ENCODE measurements at places on chromosomes 11 and 22.

DNA sequence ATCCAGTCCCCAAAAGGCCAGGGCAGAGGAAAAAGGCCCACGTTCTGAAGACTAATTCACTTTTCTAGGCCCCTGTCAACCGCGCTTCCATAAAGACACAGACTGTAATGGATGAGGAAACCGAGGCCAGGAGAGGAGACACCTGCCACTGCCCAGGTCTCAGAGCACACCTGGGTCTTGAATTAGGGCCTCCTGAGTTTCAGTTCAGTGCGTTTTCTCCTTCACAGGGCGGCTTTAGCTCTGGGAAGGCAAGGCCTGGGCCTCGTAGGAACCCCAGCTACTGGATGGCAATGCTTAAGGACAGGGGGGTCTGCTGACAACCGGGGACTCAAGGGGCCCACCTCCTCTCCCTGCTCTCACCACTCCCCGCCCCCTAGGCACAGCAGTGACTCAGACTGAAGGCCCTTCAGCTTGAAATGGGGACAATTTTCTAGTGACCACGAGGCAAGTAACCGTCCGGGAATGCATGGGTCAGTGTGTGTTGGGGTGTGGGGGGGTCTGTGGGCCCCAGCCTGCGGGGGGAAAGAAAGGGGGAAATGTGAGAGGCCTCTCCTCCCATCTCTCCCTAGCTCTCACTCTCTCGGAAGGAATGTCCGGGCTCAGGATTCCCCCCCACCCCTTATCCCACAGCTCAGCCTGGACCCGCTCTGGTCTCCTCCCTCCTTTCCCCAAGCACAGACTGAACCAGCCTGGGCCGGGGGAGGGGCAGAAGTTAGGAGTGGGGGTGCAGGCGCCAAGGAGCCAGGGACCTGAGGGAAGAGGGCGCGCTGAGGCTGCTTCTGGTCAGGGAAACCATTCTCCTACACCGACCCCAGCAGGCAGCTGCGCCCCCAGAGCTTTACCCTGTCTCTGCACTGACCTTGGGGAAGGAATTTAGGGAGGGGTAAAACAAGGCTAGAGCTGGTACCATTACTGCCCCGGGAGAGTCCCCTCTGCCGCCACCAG lies 17.2 kb downstream of the CREB3L1 start:
- DNase-seq = no peak

DNA sequence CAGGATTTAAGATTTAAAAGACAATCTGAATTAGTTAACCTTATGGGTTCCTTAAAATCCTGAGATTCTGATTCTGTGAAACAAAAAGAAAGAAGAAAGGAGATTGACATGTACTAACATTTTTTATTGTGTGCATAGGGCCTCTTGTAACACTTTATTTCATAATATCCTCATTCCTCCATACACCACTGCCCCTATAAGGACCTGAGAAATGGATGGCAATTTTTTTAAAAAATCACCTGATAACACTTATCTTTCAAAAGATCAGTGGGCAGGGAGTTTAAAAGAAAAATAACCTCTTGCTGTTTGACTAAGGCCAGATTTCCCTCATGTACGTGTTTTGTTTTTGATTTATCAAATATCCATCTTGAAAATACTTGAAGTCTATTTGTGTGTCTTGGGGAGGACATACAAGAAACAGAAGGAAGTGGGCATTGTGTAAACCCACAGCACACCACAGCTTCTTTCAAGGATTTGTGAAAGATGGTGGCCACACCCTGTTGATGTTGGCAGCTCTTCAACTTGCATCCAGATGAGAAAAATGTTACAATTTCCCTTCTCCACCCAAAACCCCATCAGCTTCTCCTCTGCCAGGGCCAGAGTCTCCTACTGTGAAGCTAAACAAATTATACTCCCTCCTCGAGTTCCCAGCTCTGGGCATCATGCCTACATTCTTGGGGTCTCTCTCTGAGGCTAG lies 35.0 kb upstream of the MPEG1 start:
- no peak for DNase-seq

GRCh38 chr11:109192864-109193263 lies 229.1 kb upstream of the C11orf87 start:
- no peak for DNase-seq

DNA sequence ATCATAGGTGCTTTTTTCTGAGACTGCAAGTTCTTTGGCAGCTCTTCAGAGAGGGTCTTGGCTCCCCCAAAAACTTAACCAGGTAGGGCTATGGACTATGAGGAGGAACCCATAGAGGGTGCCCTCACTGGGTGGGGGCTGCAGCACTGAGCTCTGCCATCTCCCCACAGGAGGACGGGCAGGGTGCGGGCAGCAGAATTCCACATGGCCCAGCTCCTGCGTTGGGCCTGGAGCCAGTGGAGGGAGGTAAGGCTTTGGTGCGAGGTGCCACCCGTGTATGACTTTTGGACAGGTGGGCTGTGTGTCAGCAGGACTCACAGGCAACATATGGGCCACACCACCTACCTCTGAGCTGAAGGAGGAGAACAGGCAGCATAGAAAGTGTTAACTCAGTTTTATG lies 58.4 kb downstream of the PISD start:
- DNase-seq = no peak

GRCh38 chr11:73969091-73969490 lies 13.6 kb downstream of the UCP2 start:
- no peak for DNase-seq

GRCh38 chr11:134288486-134288885 lies 12.3 kb downstream of the GLB1L3 start:
- no peak for DNase-seq

DNA sequence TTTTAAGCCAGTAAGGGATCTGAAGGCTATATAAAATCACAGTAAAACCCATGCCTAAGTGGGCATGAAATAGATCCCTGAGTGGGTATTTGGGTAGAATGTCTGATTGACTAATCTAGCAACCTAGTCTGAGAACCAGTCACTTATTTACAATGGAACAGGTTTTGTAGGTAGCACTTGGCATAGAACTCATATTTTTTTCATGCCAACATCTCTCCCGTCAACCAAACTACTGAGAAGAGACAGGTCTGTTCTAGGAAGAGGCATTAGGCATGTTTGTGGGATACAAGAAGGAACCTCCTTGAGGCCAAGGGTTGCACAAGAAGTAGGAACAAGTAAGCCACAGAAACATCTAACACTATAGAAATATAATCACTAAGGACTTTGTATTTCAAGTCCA lies 840.4 kb upstream of the TENM4 start:
- DNase-seq = no peak

DNA sequence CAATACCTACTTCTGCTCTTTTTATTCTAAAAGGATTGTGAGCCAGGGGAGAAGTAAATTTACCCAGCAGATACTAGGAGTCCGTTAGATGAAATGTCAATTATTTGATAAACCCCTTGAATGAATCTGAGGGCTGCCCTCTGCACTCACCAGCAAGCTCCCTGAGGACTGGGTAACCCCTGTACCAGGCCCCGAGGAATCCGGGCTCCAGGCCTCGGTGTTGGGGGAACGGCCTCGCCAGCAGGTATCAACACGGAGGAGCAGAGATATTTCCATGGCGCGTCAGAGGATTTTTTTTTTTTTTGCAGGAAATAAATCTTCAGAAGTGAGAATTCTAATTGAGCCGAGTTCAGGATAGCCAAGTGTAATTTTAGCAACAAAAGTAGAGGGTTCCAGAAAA lies 1408.8 kb downstream of the BRD1 start:
- DNase-seq = no peak

- no peak for DNase-seq
These were observed 2.5 kb downstream of the NNMT start for GRCh38 chr11:114298710-114299109.

DNA sequence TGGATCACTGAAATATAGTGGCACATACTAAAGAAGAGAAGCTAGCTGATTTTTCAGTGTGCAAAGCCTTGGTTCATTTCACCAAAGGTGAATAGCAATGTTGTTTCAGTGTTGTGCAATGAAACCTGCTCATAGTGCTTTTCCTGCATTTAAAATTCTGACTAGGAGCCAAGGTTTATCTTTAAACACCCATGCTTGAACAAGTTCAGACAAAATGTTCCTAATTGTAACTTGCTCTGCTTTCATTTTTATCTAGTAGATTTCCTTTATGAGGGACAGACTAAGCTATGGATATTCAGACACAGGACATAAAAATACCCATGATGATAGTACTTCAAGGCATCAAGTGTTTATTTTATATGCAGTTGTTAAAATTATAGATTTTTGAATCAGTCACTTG lies 47.7 kb downstream of the BBOX1 start:
- no peak for DNase-seq

DNA sequence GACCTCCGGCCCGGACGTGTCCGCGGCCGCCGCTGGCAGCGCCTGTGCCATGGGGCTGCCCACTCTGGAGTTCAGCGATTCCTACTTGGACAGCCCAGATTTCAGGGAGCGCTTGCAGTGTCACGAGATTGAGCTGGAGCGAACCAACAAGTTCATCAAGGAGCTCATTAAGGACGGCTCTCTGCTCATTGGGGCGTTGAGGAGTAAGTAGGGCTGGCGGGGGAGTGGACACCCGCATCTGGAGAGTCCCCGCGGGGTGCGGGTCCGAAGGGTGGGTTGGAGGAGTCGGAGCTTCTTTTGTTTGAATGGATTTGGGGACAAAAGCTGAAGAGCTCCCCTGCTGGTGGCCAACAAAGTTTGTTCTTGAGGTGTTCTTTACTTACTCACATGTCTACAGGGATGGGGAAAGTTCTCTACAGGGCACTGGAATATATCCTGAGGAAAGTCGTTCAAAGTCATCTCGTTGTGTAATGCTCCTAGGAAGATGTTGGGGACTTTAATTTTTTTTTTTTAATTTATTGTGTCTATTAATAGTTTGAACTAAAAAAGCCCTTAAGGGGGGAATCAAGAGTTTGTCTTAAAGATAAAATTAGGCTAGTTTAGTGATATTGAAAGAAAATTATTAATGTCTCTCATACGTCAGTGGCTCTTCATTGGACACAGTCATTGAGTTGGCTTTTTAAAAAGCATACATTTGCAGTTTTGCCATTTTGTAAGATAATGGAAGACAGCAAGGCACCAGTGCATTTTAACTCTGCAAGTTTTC lies 725 bp downstream of the ARHGAP42 start:
- DNase-seq = no peak

- no peak for DNase-seq
These were observed 49.7 kb downstream of the RTL6 start for GRCh38 chr22:44448271-44448830.

- DNase-seq = no peak
These were observed 4.6 kb downstream of the MYH9 start for GRCh38 chr22:36383110-36383581.

DNA sequence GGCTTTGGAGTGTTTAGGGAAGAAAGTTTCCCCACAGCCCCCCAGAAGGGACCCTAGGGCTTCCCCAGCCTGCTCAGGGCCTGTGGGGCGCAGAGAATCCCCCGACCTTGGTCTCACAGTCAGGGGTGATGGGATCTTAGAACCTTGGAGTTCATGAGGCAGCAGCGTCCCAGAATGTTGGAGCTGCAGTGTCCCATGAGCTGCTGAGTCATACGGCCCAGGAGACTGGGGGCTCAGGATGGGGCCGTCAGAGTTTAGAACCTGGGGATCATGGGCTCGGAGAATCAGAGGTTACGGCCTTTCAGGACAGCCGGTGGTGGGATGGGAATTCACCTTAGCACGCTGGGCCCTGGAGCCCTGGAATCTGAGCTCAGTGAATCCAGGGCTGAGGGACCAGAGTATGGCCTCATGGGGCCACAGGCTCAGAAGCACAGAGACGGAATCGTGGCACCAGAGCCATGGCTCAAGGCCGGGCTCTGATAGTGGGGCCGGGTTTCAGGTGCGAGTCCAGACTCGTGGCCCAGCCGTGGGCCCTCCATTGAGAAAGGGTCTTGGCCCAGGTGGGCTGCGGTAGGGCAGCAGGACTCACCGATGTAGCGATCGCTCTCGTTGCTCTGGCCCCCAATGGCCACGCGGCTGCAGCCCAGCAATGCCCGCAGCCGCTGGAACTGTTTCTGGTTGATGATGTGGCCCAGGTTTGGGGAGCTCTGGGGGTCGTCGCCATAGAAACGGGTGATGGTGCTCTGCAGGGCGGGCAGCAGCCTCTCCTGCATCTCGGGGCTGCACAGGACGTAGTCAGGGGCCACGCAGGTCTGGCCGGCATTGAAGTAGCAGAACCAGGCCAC lies 9.5 kb downstream of the ALDH3B2 start:
- DNase-seq = no peak

- no peak for DNase-seq
These were observed 12.8 kb downstream of the SCYL1 start for GRCh38 chr11:65537620-65538231.

DNA sequence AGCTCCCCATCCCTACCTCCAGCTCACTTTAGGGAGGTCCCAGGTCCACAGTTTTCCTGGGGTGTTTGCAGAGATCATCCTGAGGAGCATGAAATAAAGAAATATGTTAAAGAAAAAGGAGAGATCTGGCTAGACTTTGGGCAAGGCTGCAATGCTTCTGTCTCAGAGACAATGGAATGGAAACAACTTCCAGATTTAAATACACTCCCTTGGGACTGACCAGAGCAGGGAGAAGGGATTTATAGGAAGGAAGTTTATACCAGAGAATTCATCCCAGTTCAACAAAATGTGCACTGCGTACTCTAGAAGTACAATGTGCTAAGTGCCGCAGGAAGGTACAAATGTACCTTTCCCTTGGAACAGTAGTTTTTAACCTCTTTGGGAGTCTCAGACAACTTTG lies 40.4 kb downstream of the ETS1 start:
- no peak for DNase-seq

DNA sequence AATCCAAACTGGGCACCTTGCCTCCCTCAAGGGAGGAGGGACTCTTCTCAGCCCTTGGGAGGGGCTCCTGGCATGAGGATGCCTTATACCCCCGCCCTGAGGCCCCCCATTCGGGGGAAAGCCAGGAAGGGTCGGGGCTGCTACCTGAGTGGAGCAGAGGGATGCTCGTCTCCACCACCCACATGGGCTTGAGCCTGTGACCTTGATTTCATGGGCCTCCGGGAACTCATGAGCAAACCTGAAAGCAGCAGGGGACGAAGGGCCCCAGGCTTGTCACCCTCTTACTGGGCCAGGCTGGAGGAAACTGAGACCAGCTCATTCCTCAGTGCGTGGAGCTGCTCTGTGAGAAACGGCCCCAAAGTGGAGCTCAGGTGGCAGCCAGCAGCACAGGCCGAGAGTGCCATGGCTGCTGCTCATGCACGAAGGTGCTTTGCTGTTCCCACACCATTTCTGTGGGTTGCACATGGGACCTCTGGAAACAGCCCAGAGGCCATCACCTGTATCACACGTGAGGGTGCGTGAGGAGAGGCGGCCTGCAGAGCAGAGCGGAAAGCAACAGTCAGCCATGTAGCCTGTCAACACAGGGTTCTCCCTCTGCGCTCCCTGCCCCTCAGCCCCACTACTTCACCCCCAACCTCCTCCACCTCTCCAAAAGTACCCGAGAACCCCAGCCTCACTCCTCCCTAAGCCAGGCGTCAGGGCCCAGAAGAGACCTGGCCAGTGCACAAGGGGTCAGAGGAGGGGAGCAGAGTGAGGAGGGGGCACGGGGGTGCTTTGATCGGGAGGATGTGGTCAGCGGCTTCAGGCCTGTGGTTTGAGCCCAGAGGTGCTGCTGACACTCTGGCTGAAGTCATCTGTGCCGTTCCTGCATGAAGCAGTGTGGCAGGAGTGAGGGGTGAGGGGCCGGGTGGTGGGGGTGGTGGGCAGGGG lies 14.1 kb upstream of the IL2RB start:
- DNase-seq = no peak

All from amygdala (tissue), 56 donors.